Stimulated activated CD4-positive, alpha-beta T cell treated with anti-CD3 and anti-CD28 coated beads, TNF-alpha, amount 100 ng/mL, for 1 hour (primary cell): ENCODE measurements at places on chromosomes 16 and 17.

DNA sequence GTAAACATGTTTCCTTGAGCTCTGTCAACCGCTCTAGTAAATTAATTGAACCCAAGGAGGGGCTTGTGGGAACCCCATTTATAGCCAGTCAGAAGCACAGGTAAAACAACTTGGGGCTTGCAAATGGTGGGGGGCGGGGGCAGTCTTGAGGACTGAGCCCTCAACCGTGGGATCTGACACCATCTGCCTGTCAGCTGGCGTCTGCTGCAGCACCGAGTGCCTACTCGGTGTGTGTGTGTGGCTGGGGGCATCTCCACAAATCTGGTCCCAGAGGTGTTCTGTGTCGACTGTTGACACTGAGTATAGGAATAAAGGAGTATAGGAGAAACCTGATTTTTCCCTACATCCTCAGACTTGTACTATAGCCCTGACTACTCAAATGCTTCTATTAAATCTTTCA lies 20.6 kb downstream of the CREBBP start:
- no peak for DNase-seq

- DNase-seq = no peak
Measured at GRCh38 chr16:23092801-23093117, 56.5 kb downstream of the USP31 start.

- DNase-seq = no peak
Measured at GRCh38 chr17:33373273-33373672, 80.2 kb upstream of the ASIC2 start.

DNA sequence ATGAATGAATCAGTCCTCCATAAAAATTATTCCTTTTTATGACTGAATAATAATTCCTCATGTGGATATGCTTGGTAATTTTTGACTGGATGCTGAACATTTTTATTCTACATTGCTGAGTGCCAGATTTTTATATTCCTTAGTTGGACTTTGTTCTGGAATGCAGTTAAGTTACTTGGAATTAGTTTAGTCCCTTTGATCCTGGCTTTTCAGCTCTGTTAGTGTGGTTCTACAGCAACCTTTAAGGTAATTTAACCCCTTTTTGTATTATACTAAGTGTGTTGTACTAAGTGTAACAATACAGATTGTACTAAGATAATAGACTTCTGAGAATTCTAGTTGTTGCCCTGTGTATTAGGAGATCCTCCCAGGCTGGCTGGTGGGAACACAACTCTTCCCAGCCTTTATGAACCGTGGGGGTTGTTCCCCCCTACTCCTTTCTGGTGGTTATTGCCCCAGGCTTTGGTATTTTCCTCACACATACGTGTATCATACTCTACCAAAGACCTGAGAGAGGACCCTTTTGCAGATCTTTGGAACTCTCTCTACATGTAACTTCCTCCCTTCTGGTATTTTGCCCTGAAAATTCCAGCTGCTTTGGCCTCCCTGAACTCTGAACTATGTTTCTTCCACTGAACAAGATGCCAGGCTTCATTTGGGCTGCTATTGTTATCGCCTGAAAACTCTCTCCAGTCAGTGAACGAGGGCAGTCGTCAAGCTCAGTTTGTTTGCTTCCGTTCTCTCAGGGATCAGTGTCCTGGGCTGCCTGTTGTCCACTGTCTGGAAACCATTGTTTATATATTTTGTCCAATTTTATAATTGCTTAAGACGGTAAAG lies 30.5 kb downstream of the TANGO6 start:
- no peak for DNase-seq

GRCh38 chr16:72129976-72130656 lies 36.5 kb downstream of the DHX38 start:
- DNase-seq = no peak

DNA sequence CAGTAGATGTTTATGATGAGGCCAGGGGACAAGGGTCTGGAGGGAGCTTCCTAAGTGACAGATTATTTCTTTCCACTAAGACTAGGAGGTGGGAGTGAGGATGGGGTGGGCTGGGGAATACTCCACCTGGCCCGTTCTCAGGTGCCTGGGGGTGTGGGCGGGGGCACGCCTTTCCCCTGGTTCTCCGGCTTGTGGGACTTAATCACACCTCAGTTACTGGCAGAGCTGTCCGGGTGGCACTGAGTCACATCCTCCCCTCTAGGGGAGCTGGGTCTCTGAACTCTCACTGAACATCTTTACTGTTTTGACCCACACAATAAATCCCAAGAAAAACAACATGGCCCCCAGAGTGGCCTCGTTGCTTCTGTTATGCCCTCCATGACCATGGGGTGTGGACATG lies 332.8 kb downstream of the MAF start:
- DNase-seq = no peak

GRCh38 chr17:59607061-59607460 lies 12.6 kb upstream of the CLTC start:
- DNase-seq = no peak

GRCh38 chr17:41666237-41666641 lies 22.4 kb upstream of the EIF1 start:
- DNase-seq = no peak

DNA sequence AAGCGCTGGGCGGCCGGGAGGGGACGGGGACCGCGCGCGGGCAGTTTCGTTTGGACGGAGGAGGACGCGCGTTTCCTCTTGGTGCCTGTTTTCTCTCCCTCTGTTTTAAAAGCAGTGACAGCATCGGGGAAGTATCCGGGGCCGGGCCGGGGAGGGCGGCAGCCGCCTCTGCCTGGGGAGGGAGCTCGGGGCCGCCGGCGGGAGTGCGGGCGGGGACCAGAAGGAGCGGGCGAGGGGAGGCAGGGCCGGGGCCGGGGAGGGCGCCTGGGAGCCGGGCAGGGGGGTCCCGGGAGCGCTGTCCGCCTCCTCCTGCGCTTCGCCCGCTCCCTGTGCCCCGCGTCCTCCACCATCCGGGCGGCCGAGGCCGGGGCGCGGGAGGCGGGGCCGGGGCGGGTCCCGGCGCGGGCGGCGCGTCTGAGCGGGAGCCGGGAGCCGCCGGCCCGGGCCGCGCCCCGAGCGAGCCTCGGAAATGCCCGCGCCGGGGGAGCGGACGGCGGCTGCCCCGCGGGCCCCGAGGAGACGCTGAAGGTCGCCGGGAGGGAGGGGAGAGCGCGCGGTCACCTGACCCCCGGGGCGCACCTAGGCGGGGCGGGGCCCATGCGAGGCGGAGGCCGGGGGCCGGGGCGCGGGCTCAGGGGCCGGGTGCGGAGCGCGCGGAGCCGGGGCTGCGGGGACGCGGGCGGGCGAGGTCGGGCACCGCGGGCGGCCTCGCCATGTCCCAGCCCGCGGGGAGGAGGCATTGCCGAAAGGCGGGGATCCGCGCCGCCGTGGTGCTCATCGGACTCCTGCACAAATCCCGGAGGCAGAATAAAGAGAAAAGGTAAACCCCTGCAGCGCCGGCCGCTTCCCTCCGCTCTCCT lies 57.3 kb downstream of the RAP1GAP2 start:
- DNase-seq = no peak
